H4 (cell line): ENCODE measurements at places on chromosomes 7 and 10. TPM values are rescaled to one million over a fixed set of nuclear protein-coding genes. Genes with fewer than 3 reads are reported as not detected.

The ASB10 gene
- total RNA-seq: not detected in 2 replicates

The PON1 gene
- not detected in 2 replicates for total RNA-seq

The ANXA8 gene
- 0.17 and 0.55 TPM in 2 replicates for total RNA-seq

The OR2A5 gene
- total RNA-seq: not detected in 2 replicates

The MAGI2 gene
- total RNA-seq: 1.1 and 1.8 TPM in 2 replicates

The RELN gene
- 0.02 TPM in 1 of 2 replicates, not detected in the other for total RNA-seq

The GPR158 gene
- 0.58 and 1.1 TPM in 2 replicates for total RNA-seq

The FAM241B gene
- 1.7 and 3.3 TPM in 2 replicates for total RNA-seq

The CALCR gene
- total RNA-seq: not detected in 2 replicates

The HSPA12A gene
- total RNA-seq: 5.4 and 5.5 TPM in 2 replicates

The XRCC2 gene
- 4.4 and 6.8 TPM in 2 replicates for total RNA-seq

The HMX3 gene
- total RNA-seq: 0.45 TPM in 1 of 2 replicates, not detected in the other

The GPR85 gene
- total RNA-seq: 2.4 and 2.7 TPM in 2 replicates

The CLRN3 gene
- 0.64 TPM in 1 of 2 replicates, not detected in the other for total RNA-seq

The BHLHA15 gene
- total RNA-seq: not detected in 2 replicates

The UCN3 gene
- total RNA-seq: not detected in 2 replicates

The WIPF3 gene
- not detected in 2 replicates for total RNA-seq

The PRTFDC1 gene
- 18.3 and 22.8 TPM in 2 replicates for total RNA-seq

The AGBL3 gene
- 1.2 TPM in 1 of 2 replicates, not detected in the other for total RNA-seq

The RBP3 gene
- total RNA-seq: not detected in 2 replicates

The LBX1 gene
- total RNA-seq: not detected in 2 replicates

The EBF3 gene
- 0.33 TPM in 2 replicates for total RNA-seq

The VWDE gene
- 2.0 and 3.1 TPM in 2 replicates for total RNA-seq
